Aorta (tissue), 5 donors: ENCODE measurements at places on chromosomes 2 and 18.
A peak's percentile ranks its signal among the peaks of the same experiment; 100 is the strongest.

GRCh38 chr18:74760436-74760835 is 162.8 kb downstream of the ZNF407 start:
- DNase-seq = no peak

GRCh38 chr2:56372071-56372656 is 188.4 kb downstream of the CCDC85A start:
- DNase-seq = no peak

DNA sequence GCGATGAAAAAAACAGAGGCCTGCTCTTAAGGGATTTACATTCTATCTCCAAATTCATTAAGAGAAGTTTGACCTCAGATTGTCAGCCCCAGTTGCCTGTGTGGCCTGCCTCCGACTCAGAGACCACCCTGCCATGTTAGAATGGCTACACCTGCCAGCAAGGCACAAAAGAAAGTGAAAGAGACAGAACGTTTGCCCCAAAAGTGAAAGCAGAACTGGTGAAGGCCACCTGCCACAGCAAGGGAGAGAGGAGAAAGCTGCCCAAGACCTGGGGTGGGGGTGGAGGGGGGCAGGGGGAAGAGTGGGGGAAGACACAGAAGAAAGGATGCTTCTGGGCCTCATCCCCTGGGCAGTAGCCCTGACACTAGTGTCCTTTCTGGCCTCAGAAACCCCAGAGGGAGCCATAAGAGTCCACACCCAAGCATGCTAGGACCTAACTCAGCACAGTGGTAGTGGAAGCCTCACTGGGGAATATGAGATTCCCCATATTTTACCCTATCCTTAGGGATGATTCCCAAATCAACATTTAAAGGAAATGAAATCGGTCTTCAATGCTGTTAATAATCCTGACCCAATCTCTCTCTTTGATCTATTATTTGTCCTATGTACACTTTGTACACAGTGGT is 389.7 kb downstream of the TXNL1 start:
- no peak for DNase-seq

- DNase-seq = peak; percentile 34
These were observed 7.7 kb upstream of the DNMT3A start for GRCh38 chr2:25349397-25349796.

DNA sequence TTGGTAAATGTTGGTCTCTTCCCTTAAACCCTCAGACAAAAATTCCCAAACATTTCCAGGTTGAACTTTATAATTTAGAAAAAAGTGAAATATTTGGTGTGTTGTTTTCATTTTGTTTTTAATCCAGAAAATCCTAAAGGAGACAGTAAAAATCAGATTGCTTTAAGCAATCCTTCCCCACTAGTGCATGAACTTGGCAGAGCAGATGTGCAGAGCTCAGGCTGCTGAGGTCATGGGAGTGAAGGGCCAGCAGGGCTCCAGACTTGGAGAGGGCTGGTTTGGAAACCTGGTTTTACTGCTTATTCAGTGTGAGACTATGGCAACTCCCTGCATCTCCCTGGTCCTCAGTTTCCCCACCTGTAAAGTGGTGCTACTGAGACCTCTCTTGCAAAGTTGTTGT is 66.7 kb upstream of the TEX51 start:
- no peak for DNase-seq

GRCh38 chr18:68387246-68387645 is 327.7 kb downstream of the TMX3 start:
- DNase-seq = no peak

- DNase-seq = no peak
These were observed 65.7 kb downstream of the PXDN start for GRCh38 chr2:1678609-1679008.

- DNase-seq = peak; percentile 34
These were observed 80.5 kb upstream of the HPCAL1 start for GRCh38 chr2:10221976-10222870.

- no peak for DNase-seq
These were observed 44.5 kb downstream of the ATP6V1C2 start for GRCh38 chr2:10765914-10766313.

DNA sequence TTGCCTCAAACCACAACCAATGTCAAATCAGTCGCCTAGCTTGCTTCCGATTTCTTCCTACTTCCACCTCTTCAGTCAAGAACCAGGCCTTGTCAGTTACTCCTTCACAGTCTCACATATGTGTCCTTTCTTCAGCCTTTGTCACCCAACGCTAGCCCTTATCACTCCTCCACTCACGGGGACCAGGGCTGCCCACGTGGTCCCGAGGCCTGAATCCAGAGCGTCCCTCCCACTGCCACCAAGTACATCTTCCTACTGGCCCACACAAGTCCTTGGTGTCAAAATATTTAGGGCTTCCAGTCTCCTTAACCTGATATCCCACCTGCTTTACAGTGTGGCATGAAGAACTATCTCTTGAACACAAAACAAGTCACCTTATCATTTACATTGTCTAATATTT is 119.1 kb upstream of the SPRED2 start:
- DNase-seq = no peak

GRCh38 chr2:209565896-209566582 is 142.2 kb downstream of the MAP2 start:
- DNase-seq = no peak

- DNase-seq = no peak
These were observed 77.3 kb upstream of the ATG16L1 start for GRCh38 chr2:233174137-233174536.

- no peak for DNase-seq
These were observed 203.9 kb upstream of the COL3A1 start for GRCh38 chr2:188770296-188770695.

- no peak for DNase-seq
These were observed 405.3 kb downstream of the MBD2 start for GRCh38 chr18:53819174-53819573.
